Aorta (tissue), 5 donors: ENCODE measurements at places on chromosomes 7 and 10. TPM values are rescaled to one million over a fixed set of nuclear protein-coding genes. Genes with fewer than 3 reads are reported as not detected.

The MSMB gene
- total RNA-seq = not detected

The NAT16 gene
- not detected for total RNA-seq

The ZNF425 gene
- 1.3 TPM for total RNA-seq

The GRID2IP gene
- total RNA-seq = 0.39 TPM

The PMPCB gene
- total RNA-seq = 40.9 TPM

GRCh38 chr7:138387755-138388475 is 72.1 kb upstream of the TRIM24 start:
- H3K36me3 ChIP-seq = no peaks in the 10 kb centered on the region
- no peak overlapping the region for H3K4me3 ChIP-seq
- H3K27ac ChIP-seq = no peak overlapping the region
- no peaks in the 10 kb centered on the region for H3K27me3 ChIP-seq
- no peaks in the 10 kb centered on the region for H3K4me1 ChIP-seq
- DNase-seq = no peak
